Fibroblast of skin of left quadriceps (primary cell): ENCODE measurements at places on chromosomes 12 and 14.

GRCh38 chr14:64217308-64217707 lies 76.9 kb downstream of the ESR2 start:
- DNase-seq = no peak

- DNase-seq = no peak
These were observed 98.3 kb upstream of the DIO3 start for GRCh38 chr14:101462726-101463565.

DNA sequence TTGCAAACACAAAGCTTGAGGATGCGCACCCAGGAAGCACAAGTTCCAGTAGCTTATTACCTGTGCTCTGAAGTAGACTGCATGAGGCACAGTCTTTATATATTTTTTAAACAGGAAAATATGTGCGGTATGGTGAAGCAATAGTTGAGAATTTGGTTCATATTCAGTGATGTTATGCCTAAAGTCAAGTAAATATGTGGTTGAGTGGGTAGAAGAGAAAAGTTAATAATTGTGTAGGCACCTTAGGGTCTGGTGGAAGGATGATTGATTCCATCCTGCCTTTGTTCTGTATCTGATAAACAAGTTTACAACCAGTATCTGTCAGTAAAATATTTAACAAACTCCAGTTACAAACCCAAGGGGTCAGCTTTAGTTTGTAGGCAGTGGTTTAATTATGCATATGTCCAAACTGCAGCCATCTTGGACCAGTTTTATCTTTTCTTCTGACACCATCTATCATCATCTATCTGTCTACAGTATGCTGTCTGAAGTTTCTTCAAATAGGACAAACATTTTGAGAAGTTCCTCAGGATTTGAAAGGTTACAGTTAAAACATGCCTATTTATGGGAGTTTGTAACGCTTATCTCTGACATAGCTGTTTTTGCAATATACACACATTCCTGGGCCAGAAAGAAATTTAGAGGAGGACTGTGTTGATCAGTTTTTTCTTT lies 10.8 kb downstream of the SINHCAF start:
- DNase-seq = no peak

DNA sequence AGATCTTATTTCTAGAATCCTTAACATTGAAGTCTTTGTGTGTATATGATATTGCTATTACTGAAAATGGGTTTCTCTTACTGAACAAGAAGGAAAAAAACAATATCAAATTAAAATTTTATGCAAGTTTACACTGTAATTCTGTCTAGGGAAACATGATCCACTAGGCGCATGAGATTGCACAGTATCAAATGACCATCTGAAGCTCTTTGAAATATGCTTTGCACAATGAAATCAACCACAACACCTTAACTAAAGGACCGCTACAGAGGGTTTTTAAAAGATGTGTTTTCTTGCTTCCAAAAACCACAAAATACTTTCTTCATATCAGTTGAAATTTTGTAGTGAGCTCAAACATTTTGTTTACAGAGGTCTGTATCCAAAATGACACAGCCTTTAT lies 15.1 kb upstream of the KERA start:
- DNase-seq = no peak

DNA sequence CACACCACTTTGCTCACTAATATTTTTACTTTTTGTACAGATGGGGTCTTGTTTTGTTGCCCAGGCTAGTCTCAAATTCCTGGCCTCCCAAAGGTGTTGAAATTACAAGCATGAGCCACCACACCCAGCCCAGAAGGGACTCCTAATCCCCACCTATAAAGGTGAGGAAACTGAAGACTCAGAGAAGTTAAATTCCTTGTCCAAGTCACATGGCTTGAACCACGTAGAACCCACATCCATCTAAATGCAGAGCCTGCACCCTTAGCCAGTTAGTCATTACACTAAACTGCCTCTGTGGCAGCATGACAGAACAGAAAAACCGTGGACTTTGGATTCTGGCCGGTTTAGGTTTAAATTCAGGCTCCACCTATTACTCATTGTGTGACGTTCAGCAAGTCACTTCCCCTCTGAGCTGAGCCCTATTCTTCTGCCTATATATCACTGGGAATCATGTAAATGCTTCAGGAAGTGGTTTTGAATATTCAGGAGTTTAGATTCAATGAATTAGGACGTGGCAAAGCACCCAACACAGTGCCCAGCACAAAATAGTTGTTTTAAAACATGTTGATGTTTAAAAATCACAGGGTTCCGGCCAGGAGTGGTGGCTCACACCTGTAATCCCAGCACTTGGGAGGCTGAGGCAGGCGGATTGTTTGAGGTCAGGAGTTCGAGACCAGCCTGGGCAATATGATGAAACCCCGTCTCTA lies 3.0 kb upstream of the CORO1C start:
- peak; percentile 77 for DNase-seq

GRCh38 chr12:57461917-57462250 lies 2.3 kb downstream of the GLI1 start:
- DNase-seq = peak; percentile 37

DNA sequence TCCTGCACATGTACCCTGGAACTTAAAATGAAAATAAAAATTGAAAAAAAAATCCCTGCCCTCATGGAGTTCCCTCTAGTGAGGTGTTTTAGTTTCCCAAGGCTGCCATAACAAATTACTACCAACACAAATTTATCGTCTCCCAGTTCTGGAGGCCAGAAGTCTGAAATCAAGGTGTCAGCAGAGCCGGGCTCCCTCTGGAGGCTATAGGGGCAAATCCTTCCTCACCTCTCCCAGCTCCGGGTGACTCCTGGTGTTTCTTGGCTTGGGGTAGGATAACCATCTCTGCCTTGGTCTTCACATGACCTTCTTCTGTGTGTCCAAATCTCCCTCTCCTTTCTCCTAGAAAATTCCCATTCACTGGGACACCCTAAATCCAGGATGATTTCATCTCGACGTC lies 50.1 kb downstream of the PLXNC1 start:
- no peak for DNase-seq

DNA sequence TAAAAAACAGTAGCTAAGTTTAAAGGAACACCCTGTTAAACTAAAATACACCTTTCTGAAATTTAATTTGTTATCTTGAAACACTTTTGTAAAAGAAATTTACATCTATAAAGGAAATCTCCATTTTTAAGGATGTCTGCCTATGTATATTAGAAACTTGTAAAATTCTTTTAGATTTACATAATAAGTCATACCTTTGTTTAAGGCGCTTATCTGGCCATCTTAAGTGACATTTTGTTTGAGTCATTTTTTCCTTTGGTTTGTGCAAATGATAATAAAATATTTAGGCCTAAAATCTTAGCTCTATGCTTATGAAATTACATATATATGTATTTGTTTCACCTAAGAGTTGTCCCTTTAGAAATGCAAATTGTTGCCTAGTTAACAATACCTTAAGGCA lies 1193.4 kb downstream of the FSCB start:
- DNase-seq = no peak

GRCh38 chr12:51972849-51973273 lies 21.4 kb downstream of the ACVR1B start:
- no peak for DNase-seq

DNA sequence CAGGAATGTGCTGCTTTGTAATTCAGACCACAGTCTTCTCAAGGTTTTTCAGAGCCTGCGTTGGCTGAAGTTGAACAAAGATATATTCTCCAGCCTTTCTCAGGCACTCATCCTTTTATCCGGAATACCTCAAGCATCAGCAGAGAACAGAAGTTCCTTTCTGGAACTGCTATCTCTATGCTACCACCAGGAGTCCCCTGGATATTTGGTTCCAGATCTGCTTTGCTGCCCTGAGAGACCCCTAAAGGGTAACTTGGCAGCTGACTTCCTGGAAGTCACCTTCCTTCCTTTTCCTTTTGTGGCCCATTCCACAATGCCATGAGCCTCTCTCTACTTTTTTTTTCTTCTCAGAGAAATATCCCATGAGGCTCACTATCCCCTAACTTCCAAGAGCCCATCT lies 188.2 kb downstream of the PLCZ1 start:
- no peak for DNase-seq

GRCh38 chr12:131044136-131044535 lies 90.4 kb downstream of the ADGRD1 start:
- DNase-seq = no peak

DNA sequence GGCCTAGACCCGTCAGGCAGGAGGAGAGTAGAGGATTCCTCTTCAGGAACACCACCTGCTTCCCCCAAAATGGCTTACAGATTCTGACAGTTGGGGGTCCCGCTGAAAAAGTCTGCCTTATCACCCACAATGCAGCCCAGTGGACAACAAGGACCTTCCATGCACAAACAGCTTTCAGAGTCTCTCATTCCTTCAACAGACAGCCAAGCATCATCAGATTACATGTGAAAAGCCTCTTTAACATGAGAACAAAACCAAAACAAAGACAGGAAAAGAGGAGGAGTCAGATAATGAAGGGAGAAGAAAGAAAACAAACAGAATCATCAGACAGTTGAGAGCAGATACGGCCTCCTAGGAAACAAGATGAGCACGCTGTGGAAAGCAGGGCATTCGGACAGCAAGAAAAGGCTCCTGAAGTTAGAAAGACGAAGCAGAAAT lies 18.3 kb downstream of the KCTD10 start:
- DNase-seq = no peak

- DNase-seq = no peak
These were observed 10.3 kb upstream of the SLC6A13 start for GRCh38 chr12:272942-273341.

DNA sequence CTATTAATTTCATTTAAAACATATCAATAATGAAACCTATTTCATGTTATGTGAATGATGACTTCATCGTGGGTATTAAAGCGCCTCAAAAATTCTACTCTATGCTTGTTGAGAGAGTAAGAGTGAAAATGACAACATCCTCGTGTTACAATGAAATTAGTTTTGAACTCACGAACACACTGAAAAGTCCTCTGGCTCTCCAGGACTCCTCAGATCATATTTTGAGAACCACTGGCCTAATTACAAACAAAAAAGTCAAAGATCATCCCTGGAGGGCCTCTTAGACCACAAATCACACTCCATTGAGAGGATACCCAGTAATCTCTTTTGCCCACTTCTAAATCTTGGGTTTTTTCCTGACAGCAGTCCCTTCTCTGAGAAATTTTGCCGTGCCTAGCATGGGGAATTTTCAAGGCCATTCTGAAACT lies 19.1 kb downstream of the DAAM1 start:
- DNase-seq = no peak

GRCh38 chr12:124472690-124473279 lies 94.6 kb downstream of the NCOR2 start:
- DNase-seq = no peak

DNA sequence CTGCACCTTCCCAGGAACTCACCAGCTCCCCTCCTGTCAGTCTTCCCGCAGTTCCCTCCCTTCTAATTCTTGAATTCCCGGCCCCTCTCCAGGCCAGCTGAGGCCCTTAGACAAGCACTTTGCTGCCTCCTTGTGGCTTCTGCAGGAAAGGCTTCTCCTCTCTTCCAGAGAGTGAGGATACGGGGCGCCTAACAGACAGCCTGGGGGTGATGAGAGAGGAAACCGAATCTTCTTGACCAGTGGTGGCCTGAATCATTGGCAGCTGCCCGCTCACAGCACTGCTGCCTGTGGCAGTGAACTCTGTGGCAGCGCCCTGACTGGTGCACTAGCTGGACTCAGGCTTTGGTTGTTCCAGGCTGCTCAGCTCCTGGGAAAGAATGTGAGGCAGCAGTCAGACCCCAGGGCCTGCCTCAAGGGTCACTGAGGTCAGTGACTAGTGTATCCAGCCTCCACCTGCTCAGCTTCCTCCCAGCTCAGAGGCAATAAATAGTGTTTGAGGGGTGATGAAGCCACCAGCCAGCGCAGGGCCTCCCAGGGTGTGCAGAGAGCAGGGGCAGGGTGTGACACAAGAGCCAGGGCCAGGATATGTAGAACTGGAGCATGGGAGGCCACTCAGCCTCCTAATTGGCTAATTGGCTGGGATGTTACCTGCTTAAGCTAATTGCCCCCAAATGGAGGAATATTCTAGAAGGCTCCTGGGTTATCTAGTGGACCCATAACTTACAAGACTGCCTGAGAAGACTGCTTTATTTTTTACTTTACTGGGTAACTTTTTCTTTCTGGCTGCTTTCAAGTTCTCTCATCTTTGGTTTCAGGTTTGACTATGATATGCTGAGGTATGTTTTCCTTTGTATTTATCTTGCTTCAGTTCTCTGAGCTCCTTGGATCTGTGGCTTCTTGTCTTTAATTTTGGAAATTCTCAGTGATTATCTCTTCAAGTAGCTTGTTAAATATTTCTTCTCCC lies 12.9 kb upstream of the MCRS1 start:
- DNase-seq = peak; percentile 37

- no peak for DNase-seq
These were observed 22.0 kb downstream of the USP15 start for GRCh38 chr12:62282057-62282774.

DNA sequence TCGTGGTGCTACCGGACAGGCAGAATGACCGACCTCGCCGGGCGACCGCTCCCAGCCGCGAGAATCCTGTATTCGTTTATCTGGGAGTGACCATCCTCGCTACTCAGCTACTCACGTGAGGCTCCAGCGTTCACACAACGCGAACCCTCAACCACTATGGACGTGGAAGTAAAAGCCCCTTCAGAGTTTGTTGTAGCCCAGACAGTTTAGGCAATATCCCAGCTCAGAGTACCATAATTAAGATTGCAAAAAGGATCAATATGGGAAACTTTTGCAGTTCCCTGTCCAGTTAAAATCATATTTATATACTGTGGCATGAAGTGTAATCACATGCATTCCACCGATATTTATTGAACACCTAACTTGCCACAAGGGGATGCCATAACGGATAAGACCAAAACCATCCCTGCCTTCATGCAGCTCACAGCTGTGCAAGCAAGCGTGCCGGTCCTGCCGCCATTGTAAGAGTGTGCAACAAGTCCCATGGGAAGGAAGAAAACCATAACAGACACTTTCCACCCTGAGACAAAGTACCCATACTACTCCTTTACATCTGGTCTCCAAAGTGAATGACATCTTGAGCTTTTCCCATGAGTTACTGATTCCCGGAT lies 938 bp upstream of the MAX start:
- no peak for DNase-seq

GRCh38 chr12:107565551-107565950 lies 120.0 kb upstream of the PWP1 start:
- DNase-seq = no peak

GRCh38 chr14:92316937-92317336 lies 6.0 kb upstream of the SLC24A4 start:
- DNase-seq = no peak

DNA sequence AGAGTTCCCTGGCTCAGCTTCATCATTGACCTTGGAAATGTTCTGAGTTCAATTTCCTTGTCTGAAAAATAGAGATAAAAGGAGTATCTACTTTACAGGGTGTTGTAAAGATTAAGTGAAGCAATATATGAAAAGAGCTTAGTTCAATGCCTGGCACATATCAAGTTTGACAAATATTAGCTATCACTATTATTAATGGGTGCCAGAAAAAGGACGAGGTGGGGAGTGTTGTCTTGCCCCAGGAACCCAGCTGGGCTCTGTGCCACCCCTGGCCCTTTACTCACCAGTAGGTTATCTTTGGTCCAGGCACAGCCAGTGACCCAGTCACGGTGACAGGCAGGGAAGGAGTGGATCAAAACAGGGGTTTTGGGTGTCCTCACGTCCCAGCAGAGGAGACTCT lies 32.0 kb downstream of the PARP2 start:
- DNase-seq = no peak

GRCh38 chr12:100741084-100741711 lies 53.4 kb upstream of the ANO4 start:
- DNase-seq = no peak
